ENCODE measurements at places on chromosomes 3 and 15.

DNA sequence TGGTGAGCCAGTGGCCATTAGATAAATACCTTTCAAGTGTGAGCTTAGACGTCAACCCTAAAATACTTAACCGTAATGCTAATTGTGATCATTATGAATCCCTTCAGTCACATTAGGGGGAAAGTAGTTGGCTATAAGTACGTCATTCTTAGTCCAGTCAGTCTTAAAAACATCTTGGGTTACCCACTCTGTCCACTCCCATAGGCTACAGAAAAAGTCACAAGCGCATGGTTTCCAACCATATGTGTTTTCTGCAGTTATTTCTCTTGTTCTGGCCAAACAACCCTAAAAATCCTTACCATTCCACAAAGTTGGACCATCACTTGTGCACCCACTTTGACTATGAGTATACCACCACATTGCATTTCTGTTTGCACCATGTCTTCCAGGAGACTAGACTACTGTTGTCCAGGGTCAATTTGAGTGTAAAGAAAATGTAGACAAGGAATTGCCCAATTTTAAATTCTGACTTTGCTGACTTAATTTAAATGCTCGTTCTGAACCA is 3.3 kb downstream of the RPL15 start:
- no peak for DNase-seq

DNA sequence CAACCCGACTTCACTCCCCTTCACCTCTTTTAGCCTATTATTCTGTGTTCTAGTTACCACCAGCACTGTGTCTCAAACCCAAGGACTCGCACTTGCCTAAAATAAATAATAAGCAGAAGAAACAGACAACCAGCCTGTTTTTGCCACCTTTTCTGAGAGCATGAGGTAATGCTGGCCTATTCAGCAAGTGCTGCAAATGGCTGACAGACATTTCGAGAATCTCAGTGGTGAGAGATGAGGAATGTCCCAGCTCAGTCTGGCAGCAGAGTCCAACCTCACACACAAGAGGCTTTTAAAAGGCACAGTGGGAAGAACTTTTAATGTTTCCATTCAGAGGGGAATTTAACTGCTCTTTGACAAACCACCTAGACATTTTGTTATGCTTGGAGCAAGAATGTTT is 143.3 kb upstream of the GMNC start:
- DNase-seq, result no peak

DNA sequence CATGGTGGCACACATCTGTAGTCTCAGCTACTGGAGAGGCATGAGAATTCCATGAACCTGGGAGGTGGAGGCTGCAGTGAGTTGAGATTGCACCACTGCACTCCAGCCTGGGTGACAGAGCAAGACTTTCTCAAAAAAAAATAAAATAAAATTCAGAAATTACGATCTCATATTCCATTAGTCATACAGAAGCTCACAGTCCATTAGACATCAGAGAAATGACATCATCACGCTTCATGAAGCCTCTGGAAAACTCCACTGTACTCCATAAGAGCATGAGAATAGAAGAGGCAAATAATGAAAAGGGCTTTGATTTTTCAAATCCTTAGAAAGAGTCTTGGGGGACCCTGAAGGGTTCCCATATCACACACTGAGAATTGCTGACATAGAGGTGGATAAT is 145.0 kb upstream of the MITF start:
- DNase-seq, result no peak

- DNase-seq, result no peak
Observed at GRCh38 chr3:128493570-128494366, 767 bp upstream of the GATA2 start.

GRCh38 chr3:88807491-88808105 is 299.8 kb upstream of the EPHA3 start:
- DNase-seq, result no peak

GRCh38 chr3:38519651-38520050 is 23.5 kb downstream of the EXOG start:
- no peak for DNase-seq

- no peak for DNase-seq
Observed at GRCh38 chr3:37287776-37288175, 113.4 kb upstream of the LRRFIP2 start.

- no peak for DNase-seq
Observed at GRCh38 chr15:38894243-38894948, 329.8 kb upstream of the RASGRP1 start.

GRCh38 chr15:79804838-79805237 is 92.0 kb downstream of the MTHFS start:
- no peak for DNase-seq

- DNase-seq, result no peak
Observed at GRCh38 chr3:58559586-58559985, 17.6 kb downstream of the FAM107A start.

- no peak for DNase-seq
Observed at GRCh38 chr3:37701734-37702433, 159.8 kb upstream of the CTDSPL start.

DNA sequence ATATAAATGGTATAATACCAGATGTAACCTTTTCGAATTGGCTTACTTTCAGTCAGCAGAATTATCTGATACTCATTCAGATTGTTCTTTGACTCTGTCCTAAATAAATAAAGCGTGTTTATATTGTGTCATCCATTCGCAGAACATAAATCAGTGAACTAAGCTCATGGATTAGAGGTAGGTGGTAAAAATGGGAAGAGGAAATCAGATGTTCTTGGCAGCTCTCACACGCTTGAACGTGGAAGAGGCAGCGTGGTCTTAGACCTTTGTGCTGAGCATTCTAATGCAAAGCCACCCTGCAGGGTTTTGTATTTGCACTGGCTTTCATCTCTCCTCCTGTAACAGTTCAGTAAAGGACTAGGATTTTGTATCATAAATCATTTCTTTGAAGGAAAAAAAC is 441.4 kb downstream of the GABRG3 start:
- no peak for DNase-seq

DNA sequence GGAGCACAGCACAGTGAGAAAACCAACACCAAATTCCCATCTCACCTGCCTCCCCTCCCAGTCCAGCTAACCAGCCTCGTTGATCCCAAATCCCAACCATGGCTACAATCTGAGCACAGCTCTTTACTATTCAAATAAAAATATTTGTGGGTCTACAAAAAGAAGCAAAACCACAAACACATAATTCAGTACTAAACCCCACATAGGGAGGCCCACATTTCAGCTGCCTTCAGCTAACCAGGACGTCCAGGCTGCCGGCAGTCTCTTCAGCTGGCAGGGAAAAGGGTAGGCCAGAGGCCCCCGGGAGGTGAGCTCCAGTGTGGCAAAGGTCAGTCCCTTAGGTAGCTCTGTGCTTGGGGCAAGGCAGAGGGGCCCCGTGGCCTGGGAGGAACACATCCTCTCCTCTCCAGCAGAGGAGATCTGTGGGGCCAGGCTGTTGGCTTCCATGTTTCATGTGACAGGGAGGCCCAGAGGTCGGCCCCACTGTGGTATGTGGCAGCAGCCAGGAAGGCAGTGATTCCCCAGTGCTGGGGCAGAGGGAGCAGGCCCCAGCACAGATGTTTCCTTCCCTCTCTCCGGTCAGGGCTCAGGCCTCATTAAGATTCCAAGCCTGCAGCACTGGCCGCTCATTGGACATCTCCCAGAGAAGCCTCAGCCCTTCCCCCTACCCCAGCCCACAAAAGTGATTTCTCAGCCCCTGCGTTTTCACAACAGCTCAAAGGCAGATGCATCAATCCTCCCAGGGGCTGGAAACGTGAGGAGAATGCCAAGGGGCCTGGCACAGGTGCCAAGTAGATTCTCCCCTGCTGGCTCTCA is 381.4 kb downstream of the NTRK3 start:
- DNase-seq, result no peak

DNA sequence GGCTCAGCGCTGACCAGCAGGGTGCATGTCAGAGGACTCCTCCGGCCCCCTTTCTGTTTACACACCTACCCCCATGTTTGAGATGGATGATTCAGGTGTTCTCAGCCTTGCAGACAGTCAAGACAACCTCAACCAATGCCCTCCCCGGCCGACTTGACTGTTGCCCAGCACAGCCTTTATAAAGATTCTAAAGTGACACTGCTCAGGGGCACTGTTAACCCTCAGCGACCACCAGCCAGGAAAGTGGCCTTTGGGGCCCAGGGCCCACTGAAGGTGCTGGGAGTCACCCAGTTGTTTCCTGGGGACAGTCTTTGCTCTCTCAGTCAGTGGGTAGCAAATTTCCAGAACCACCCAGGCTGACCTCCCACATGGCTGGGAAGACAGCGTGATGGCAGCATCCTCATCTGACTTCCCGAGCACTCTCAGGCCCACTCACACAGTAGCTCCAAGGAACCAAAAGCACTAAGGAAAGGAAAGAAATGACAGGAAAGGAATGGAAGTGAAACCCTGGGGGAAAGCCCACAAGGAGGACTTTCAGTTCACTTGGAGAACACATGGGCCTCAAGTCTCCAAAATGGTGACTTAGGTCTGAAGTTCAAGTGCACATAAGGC is 128.4 kb downstream of the ASB7 start:
- DNase-seq, result no peak

- no peak for DNase-seq
Observed at GRCh38 chr15:65303687-65304380, 643 bp upstream of the RNU5B-1 start.

GRCh38 chr3:167876620-167877281 is 141.2 kb downstream of the SERPINI1 start:
- DNase-seq, result no peak

- no peak for DNase-seq
Observed at GRCh38 chr15:40354408-40355171, 3.4 kb upstream of the DISP2 start.

DNA sequence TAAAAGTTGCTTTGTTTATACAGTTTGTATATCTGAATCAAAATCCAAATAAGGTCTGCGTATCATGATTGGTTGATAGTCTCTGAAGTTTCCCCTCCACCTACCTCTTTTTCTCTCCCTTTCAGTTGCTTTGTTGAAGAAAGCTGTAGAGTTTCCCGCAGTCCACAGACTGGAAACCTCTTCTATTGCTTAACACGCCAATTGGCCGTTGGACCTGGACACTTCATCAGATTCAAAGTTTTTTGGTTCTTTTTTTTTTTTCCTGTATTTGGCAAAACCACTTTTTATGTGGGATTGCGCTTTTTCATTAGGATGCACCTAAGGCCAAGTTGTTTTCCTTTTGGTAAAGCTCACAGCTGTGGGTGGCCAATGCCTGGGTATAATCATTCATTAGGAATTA is 14.5 kb upstream of the TM4SF1 start:
- DNase-seq, result no peak

DNA sequence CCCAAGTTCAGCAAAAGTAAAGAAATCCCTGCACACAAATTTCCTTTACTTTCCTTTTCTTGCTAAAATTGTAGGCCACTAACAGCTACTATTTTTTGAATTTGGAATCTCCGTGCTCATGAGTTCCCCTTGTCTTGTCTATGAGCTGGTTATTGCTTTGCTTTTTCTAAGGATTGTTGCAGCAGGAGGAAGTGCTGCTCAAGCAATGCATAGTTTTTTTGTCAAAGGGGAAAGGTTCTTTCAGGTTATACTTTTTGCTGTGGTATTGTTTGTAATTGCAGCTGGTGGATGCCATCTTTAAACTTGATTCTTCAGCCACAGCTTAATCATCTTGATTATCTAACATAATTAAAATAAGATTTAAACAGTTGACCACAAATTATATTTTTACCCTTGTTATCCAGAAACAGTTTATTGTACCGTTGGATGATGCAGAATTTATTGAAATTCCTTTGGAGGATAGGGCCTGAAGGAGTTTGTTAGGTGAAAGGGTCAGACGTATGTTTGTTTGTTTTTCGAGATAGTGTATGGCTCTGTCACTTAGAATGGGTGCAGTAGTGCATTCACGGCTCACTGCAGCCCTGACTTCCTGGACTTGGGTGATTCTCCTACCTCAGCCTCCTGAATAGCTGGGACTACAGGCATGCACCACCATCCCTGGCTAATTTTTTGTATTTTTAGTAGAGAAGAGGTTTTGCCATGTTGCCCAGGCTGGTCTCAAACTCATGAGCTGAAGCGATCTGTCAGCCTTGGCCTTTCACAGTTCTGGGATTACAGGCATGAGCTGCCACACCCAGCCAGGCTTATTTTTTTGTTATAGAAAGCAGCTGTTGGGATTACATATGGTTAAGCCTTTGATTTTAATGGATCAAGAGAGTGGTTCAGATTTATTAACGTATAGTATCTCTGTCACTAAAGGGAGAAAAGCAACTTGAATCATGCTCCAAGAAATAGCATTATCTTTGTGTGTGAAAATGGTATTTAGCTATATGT is 11.7 kb downstream of the MGA start:
- no peak for DNase-seq

DNA sequence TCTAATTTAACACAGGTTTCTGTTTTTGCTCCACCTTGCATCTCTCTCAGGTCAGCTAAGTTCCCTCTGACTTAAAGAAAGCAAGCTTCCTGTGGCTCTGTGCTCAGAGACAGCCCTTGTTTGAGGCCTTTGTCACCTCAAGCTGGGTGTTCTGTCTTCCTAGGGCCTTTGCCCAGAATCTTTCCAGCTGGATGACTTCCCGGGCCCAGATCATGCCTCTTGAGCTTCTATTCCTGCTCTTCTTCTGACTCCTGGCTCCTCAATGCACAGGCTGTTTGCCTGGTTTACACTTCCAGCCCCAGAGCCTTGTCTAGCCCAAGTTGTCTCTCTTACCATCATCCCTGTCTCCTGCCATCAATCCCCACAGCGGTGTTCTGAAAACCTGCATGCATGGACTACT is 300.6 kb downstream of the VPS13C start:
- no peak for DNase-seq

DNA sequence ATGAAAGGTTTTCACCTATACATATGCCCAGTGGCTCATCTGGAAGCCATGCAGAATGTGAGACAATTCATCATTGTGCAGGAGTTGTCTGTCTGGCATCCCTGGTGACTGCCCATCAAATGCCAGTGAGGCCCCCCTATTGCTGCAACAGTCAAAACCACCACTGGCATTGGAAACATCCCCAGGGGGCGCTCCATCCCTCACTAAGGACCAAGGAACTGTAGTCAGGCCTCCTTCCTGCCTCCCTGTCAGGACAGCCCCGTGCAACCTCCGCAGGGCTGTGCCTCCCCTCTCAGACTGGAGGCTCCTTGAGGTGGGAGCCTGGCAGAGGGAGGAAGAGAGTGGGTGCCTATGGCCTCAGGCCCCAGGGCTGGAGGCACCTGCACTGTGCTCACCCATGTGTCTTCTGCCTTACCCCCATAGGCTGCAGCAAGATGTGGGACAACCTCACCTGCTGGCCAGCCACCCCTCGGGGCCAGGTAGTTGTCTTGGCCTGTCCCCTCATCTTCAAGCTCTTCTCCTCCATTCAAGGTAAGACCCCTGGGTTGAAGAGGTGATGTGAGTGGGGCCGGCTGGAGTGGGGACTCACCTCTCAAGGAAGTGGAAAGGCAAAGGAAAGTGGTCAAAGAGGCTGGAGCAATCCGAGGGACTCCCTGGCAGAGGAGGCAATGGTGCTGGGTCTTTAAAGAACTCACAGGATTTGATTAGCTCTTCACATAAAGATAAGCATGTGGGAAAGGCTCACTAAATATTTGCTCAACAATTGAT is 16.5 kb downstream of the VIPR1 start:
- DNase-seq, result no peak

- no peak for DNase-seq
Observed at GRCh38 chr3:159149131-159149530, 347.3 kb downstream of the MFSD1 start.

- no peak for DNase-seq
Observed at GRCh38 chr3:125624341-125624740, 29.0 kb upstream of the OSBPL11 start.

All from stimulated activated CD8-positive, alpha-beta memory T cell treated with anti-CD3 and anti-CD28 coated beads, Interleukin-15, amount 100 ng/mL, for 4 hours (primary cell).